ENCODE measurements at places on chromosomes 11 and 22.
A peak's percentile ranks its signal among the peaks of the same experiment; 100 is the strongest.

DNA sequence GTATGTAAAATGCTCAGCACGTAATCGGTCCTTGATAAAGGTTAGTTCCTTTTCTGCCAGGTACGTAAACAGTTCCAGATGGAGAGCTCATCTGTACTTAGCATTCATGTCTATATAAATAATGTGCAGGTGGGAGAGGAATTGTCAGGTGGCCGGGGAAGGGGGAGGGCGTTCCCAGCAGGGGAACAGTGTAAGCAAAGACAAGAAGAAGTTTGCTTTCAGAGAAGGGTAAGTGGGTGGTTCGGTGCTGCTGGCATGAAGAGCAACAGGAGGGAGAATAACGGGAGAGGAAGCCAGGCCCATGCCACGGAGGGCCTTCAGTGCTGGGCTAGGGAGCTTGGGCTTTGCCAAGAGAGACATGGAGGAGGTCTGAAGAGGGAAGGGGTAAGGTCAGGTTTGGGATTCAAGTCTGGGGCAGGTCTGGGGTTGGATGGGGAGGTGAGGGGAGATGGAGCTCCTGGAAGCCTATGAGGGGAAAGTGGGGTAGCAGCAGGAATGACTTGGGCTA lies 11.4 kb upstream of the WNT11 start:
- no peak for DNase-seq

GRCh38 chr11:8717544-8717875 lies 34.9 kb downstream of the RPL27A start:
- DNase-seq: no peak

- DNase-seq: no peak
Observed at GRCh38 chr11:117256573-117256972, 24.1 kb downstream of the RNF214 start.

GRCh38 chr11:110757066-110757465 lies 44.8 kb upstream of the ARHGAP20 start:
- no peak for DNase-seq

GRCh38 chr11:69922015-69922595 lies 102.9 kb upstream of the FGF3 start:
- DNase-seq: no peak

GRCh38 chr11:85316967-85317366 lies 310.2 kb downstream of the DLG2 start:
- DNase-seq: no peak

DNA sequence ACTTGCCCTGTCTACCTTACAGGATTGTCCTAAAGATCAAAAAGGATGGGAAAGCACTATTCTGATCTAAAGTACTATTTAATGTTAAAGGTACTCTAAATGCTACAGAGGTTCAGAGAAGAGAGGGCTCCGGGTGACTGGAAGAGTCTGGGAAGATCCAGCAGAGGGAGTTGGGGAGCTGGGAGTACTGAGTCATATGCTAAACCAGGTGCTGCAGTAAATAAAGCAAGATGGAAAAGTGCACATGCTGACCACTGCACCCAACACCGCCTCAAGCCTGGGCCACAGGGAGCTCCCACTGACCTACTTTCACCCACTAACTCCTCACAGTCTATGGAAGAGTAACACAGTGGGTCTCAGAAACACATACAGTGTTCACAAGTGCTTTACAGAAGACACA lies 49.3 kb downstream of the WT1 start:
- DNase-seq: no peak

- DNase-seq: no peak
Observed at GRCh38 chr22:21612858-21613257, 17.0 kb downstream of the YDJC start.

DNA sequence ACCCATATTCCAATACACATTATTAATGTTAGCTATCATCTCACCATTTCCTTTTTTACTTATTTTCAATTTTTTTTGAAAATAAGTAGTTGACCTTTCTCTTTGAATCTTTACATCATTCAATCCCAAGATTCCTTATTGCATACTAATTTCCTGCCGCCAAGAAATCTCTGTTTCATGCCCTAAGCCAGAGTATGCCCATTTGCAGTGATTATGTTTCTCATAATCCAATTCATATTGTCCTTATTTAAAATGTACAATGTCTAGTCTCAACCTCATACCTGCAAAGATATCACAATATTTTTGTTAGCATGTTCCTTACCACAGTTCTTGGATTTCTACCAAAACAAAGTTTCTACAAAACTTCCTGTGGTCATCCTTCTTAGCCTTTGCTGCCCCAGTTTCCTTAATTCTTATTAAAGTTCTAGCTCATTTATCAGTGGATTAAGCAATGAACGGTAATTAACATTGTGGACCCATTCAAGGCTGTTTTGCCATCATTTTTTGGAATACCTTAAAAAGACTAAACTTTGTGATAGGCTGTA lies 75.3 kb downstream of the CD44 start:
- no peak for DNase-seq

DNA sequence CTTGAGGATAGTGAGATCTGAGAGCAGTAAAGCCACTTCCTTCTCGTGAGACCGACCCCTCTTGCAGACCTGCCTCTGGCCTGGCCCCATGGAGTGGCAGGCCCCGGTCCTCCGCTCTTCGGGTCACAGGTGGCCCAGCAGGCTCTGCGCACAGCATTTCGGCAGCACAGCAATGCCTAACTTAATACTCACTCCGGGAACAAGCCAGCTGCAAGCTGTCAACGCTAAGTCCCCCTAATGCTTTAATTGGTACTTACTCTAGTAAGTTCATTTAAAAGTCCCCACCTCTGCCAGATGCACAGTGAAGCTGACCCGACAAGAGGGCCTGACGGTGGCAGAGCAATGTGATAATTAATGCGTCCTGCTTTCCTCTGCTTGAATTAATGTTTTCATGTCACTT lies 349.3 kb upstream of the B3GAT1 start:
- no peak for DNase-seq

DNA sequence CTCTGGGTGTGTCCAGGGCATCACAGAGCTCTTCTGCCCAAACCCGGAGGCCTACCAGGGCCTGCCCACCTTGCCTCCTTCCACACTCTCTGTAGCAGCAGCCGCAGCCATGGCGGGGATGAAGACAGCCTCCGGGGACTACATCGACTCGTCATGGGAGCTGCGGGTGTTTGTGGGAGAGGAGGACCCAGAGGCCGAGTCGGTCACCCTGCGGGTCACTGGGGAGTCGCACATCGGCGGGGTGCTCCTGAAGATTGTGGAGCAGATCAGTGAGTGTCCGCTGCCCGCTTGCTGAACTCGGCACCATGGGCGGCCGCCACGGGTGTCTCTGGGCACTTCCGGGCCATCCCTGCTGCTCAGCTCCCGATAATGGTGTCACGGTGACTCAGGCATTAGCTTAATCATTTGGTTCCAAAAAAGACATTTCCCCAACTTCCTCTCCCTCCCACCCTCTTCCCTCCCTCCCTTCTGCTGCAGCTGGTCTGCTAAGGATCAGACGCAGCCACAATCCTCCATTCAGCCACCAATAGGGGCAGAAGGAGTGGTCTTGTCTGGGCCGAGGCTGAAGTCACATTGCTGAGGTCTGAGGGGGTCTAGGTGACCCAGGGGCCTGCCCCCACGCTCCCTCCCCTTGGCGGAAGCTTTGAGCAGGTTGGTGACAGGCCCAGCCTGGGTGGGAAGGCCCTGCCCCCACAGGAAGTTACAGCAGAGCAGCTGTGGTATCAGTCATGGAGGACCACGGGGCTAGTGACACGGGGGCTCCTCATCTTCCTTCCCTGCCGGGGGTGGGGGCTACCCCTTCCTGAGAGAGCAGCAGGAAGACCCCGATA lies 950 bp downstream of the FERMT3 start:
- peak; percentile 46 for DNase-seq

GRCh38 chr11:79090191-79090705 lies 350.6 kb downstream of the TENM4 start:
- DNase-seq: no peak

GRCh38 chr11:16942911-16943310 lies 71.3 kb downstream of the PLEKHA7 start:
- DNase-seq: no peak

- DNase-seq: no peak
Observed at GRCh38 chr11:28924004-28924403, 815.8 kb downstream of the METTL15 start.

GRCh38 chr22:49934891-49935557 lies 16.6 kb downstream of the CRELD2 start:
- DNase-seq: peak; percentile 85

- DNase-seq: no peak
Observed at GRCh38 chr11:90585491-90585890, 362.6 kb upstream of the CHORDC1 start.

DNA sequence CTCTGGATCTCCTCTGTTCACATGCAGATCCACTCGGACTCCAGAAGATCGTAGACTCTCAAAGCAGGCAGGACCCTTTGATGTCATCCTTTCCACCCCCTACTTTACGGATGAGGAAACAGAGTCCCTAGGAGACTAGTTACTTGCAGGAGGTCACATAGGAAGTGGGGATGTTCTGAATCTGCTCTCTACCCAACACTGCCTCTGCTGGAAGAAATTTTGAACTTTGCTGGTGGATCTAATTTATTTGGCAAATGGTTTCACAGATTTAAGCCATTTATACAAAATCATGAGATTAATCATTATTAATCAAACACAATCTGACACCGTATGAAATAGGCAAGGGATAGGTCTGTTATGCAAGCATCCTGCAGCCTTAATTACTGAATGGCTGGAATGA lies 55.0 kb upstream of the USP47 start:
- no peak for DNase-seq

DNA sequence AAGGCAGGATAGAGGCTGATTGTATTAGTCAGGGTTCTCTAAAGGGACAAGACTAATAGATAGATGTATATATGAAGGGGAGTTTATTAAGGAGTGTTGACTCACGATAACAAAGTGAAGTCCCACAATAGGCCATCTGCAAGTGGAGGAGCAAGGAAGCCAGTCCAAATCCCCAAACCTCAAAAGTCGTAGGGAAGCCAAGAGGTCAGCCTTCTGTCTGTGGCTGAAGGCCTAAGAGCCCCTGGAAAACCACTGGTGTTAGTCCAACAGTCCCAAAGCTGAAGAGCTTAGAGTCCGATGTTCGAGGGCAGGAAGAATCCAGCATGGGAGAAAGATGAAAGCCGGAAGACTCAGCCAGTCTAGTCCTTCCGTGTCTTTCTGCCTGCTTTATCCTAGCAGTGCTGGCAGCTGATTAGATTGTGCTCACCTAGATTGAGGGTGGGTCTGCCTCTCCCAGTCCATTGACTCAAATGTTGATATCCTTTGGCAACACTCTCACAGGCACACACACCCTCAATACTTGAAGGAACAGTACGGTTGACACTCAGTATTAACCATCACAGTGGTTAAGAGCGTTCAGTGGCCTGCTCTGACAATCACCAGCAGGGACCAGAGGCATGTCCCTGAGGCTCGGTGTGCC lies 135.6 kb downstream of the CSNK2A3 start:
- DNase-seq: no peak

- no peak for DNase-seq
Observed at GRCh38 chr11:132028380-132029240, 658.2 kb downstream of the NTM start.

- DNase-seq: no peak
Observed at GRCh38 chr22:43188829-43189545, 2.1 kb upstream of the TTLL12 start.

DNA sequence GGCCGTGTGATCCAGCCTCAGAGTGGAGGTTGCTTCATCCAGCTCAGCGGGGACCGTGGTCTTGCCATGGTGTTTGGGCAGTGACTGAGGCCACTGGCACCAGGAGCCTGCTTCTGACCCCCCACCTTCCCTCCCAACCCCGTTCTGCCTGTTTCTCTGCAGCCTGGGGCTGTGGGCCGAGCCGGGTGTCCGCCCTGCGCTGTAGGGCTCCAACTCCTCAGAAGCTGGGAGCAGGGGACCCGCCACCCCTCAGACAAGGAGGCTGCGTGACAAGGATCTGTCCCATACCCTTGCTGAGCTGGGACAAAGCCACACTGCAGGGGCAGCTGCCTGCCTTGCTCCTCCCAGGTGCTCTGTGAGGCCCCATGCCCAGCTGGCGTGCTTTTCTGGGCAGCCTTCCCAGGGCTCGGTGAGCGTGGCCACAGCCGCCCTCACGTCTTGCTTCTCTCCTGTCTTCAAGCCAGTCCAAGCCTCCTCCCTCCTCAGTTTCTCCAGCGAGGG lies 11.7 kb upstream of the ARFGAP3 start:
- DNase-seq: no peak

DNA sequence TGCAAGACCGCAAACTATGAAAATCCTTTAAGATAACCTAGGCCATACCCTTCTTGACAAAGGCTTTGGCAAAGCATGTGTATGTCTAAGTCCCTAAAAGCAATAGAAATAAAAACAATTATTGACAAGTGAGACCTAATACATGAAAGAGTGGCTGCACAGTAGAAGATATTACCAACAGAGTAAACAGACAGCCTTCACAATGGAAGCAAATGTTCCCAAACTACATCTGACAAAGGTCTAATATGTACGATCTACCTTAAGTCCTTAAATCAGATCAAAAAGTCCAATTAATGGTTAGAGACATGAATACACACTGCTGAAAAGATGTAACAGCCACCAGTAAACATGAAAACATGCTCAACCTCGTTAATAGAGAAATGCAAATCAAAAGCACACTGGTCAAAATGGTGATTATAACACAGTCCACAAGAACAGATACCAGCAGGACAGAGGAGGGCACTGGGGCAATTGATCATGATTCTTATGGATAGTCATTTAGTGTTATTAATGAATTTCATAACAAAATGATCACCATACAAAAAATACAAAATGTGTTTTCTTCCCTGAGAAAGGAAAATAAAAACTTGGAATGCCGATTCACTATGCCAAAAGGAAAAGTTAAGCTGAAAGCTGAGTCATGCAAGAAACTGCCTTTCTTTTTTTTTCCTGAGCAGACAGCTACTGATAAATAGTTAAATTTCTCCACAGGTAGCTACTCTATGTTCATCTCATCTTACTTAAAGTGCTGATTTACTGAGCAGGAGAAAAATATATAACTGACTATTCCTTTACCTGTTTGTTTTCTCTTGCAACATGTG lies 102.6 kb upstream of the VPREB1 start:
- no peak for DNase-seq

DNA sequence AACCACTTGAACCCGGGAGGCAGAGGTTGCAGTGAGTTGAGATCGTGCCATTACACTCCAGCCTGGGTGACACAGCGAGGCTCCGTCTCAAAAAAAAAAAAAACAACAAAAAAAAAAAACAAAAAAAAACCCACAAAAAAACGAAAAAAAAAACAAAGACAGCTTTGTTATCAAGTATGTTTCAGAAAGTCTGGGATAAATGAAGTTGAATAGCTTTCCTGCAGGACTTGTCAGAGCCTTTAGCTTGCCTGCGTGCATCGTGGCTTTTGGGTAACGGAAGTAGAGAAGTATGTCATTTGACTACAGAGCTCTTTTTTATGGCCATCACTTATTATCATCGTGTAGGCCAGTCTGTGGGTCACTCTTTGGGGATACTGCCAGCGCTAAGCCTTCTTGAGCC lies 14.6 kb downstream of the TRIOBP start:
- DNase-seq: no peak

DNA sequence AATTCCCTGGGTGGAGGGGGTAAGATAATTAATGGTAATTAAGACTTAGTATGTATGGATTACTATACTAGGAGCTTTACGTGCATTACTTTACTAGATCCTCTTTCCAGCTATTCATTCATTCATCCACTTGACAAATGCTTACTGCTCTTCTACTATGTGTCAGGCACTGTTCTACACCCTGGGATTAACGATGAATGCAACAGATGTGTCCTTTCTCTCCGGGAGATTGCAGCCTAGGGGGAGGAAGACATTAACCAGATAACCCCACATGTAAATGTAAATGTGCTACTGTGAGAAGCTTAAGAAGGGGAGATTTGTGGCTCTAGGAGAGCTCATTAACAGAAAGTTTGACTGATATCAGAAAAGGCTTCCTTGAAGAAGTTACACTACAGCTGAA lies 1.7 kb downstream of the ANKK1 start:
- no peak for DNase-seq

All from T-helper 17 cell (primary cell).